ENCODE measurements at places on chromosomes 5 and 9.

GRCh38 chr9:137299203-137299565, 2.9 kb downstream of the NRARP start:
- DNase-seq = no peak

DNA sequence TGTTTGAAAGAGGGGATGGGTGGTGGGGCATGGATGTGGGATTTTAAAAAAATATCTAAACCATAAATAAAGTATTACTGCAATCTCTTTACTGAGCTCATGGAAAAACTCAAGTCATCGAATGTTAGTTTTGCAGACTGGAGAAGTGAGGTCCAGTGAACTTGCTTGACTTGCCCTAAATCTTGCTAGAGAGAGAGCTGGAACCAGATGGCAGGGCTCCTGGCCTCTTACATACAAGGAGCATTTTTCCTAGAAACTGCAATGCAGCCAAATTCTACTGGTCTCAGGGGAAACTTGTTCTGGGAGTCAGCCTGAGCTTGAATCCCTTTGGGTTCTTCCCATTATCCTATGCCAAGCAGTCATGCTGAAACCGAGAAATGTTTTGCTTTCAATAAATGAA, 2.9 kb upstream of the TGFBI start:
- DNase-seq = no peak

GRCh38 chr9:110573305-110573704, 6.2 kb downstream of the SVEP1 start:
- no peak for DNase-seq

DNA sequence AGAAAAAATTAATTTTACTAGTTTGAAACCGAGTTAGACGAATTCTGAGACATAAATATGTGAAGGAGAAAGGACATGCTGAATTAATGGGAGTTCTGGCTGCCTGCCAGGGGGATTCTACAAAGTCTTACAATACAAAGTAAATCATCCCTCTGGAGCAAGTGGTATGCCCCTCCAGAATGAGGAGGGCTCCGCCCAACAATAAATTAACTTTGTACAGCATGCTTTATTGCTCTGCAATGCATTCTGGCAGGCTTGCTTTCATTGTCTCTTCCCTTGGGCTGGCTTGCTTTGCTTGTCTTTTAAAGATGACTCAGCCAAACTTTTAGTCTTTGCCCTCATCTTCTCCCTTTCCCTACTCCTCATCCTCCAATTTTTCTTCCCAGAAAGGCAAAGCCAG, 11.7 kb upstream of the PCDHB1 start:
- DNase-seq = no peak

DNA sequence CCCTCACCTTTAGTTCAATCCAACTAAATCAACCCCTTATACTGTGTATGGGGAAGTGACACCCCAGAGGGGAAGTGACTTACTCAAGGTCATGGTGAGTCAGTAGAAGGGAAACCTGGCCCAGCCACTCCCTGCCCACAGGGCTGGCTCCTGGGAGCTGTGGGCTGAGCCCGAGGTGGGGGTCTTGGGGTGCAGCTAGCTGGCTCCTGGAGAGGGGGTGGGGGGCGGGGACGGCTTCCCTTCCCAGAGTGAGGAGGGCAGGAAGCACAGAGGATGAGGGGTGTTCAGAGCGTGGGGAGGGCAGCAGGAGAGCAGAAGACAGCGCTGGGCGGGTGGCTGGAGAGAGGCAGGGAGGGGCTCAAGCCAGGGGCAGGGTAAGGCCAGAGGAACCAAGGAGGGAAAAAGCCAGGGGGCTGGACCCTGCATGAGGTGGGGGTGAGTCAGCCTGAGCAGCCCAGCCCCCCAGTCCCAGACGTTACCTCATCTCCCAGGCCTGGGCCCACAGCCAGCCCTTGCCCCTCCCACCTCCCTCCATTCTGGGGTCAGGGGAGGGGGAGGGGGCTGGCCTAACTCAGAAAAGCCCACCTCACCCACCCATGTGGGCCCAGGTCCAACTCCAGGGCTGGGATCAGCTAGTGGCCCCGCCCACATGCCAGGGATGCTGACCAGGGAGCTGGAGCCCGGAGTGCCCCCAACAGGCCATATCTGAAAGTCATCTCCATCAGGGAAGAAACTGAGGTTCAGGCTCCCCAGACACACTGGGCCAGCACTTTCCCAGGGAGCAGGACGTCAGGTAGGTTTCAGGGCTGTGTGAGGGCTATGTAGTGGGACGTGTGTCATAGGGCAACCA, 2.8 kb downstream of the PDLIM7 start:
- peak; percentile 72 for DNase-seq

- DNase-seq = no peak
Measured at GRCh38 chr9:128552744-128553440, 505 bp downstream of the SPTAN1 start.

- DNase-seq = no peak
Measured at GRCh38 chr5:122413722-122414121, 101.7 kb downstream of the SNCAIP start.

DNA sequence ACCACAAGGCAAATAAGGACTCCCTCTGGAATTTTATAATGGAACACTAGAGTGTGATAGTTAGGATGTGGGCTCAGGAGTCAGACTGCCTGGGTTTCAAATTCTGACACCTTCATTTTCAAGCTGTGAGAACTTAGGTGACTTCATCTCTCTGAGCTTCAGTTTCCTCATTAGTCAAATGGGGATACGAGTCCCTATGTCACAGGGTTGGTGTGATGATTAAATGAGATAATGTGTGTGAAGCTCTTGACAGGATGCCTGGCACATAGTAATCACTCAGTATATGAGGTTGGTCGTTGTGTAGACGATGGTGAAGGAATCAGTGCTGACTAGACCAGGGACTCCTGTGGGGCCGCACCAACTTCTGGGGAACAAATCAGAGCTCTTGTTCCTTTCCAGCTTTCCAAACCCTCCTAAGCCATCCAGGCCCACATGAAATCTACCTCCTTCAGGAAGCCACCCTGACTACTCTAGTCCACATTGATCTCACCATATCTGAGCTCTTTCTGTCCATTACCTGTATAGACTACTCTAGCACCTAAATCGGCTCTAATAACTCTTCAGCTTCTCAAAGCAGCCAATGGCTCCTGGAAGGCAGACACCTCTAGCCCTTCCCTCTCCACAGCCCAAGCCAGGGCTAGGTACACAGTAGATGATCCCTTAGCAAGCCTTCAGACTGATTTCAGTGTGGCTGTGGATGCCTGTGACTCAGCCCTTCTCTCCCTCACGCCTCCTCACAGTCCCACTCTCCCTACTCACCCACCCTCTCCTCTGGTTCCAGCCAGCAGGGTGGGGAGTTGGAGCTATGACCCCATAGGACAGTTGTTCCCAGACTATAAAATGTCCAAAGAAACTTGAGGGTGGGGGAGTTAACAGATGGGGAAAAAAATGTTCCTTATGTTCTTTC, 2.5 kb upstream of the TCF7 start:
- DNase-seq = no peak

GRCh38 chr5:53552561-53552960, 7.9 kb upstream of the NDUFS4 start:
- no peak for DNase-seq

GRCh38 chr5:74041913-74042312, 415.9 kb downstream of the ARHGEF28 start:
- no peak for DNase-seq

- DNase-seq = no peak
Measured at GRCh38 chr5:8410618-8411017, 541.7 kb downstream of the MTRR start.

DNA sequence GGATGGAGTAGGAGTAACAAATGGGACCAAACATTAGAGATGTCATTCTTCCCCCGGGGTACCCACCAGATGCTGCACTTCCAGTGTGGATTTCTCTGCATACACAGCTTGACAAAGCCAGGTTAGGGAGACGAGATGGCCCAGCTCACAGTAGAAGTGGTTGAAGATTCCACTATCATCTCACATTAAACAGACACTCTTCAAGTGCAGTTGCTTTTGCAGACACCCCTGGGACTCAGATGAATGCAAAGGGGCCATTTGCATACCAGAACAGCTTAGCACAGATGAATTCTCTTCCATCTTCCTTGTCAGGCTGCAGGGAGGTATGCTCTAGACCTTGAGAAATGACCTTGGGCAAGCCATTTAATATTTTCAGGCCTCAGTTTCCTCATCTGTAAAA, 12.6 kb upstream of the C5orf58 start:
- DNase-seq = no peak

DNA sequence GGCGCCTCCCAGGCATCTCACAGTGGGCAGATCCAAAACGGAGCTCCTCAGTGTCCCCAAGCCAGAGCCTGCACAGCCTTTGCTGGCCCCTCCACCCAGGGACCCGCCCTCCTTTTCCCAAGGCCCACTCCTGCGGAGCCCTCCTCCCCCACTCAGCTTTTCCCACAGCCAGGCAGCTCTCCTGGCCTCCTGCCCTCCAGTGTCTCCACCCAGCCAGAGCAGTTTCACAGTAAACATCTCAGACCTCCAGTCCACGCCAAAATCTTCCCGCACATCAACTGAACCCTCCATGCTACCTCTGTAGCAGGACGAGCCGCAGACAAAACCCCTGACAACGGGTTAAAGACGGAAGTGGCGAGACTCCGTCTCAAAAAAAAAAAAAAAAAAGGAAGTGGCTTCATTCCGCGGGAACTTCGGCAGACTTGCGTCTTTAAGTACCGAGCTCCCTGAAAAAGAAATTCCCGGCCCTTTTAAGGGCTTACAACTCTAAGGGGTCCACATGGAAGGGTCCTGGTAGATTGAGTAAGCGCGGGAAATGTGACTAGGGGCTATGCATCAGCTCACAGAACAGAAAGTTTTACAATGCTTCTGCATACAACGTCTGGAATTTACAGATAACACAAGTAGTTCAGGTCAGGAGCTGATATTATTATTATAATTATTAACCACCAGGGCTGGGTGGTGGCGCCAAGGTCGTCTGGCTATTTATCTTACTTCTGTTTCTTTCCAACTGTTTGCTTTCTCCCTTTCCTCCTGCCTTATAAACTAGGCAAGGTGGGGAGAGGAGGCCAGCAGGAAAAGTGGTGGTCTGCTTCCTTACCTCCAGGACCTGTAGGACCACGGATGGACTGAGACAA, 11.4 kb upstream of the GRIN1 start:
- DNase-seq = no peak

DNA sequence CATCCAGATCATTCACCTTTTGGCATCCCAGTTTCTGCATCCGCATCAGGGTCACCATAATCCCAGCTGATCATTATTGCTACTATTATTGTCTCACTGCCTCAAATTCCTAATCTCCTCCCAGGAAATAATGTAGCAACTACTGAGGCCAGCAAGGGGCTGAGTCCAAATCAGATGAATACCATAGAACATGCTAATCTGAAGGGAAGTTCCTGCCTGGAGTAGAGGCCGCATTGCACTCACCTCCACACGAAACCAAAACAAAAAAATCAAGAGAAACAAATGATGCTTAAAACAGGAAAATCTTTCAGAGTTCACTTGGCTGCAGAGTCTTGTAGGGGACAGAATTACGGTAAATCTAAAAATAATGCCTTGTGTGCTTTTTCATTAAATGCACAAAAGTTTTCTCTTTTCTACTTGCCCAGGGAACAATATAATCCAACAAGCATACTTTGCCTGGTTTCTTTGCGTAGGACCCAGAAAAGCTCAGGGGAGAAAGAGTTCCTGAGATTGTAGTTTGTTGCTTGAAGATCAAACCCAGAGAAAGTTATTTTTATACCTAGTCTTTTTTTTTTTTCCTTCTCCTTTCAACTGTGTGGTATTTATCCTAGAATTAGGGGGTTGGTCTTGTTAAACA, 87.7 kb upstream of the KLF4 start:
- no peak for DNase-seq

- DNase-seq = no peak
Measured at GRCh38 chr5:114358329-114358728, 3.5 kb upstream of the KCNN2 start.

DNA sequence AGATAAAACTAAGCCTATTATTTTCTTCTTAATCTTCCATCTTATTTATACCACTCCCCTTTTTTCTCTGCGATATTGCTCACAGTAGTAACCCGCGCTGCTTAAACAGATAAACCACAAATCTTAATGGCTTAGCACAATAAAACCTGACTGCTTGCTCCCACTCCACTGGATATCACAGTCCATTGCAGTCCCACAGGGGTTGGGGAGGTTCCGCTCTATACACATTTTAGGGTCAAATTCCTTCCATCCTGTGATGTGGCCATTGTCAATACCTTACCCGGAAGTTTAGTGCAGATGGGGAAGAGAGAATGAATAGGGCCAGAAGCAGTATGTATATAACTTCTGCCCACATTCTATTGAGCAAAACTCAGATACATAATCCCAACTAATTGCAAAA, 193.7 kb downstream of the RAB3C start:
- DNase-seq = no peak

DNA sequence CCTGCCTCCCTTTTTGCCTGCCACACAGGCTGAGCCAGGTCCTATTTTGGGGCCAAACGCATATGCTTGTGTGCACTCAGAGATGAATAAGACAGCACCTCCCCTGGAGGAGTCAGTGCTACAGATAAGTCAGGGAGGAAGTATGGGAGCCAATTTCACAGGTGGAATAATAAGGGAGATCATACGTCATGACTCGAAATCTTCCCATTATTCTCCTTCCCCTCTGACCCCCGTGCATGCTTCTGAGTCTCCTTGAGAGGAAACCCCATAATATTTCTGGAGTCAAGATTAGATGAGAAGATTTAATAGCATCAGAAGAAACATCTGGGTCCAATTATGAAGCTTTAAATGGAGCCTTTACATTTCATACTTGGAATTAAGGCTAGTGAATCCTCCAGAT, 15.1 kb upstream of the ZCCHC7 start:
- no peak for DNase-seq

GRCh38 chr9:136784997-136785361, 6.2 kb upstream of the TMEM141 start:
- DNase-seq = no peak

- no peak for DNase-seq
Measured at GRCh38 chr5:34057118-34057517, 14.1 kb upstream of the C1QTNF3 start.

- no peak for DNase-seq
Measured at GRCh38 chr9:36035006-36035405, 1.7 kb upstream of the RECK start.

GRCh38 chr9:112252194-112252593, 77.1 kb upstream of the SUSD1 start:
- DNase-seq = no peak

GRCh38 chr9:119810645-119811429, 441.6 kb upstream of the BRINP1 start:
- peak; percentile 55 for DNase-seq

DNA sequence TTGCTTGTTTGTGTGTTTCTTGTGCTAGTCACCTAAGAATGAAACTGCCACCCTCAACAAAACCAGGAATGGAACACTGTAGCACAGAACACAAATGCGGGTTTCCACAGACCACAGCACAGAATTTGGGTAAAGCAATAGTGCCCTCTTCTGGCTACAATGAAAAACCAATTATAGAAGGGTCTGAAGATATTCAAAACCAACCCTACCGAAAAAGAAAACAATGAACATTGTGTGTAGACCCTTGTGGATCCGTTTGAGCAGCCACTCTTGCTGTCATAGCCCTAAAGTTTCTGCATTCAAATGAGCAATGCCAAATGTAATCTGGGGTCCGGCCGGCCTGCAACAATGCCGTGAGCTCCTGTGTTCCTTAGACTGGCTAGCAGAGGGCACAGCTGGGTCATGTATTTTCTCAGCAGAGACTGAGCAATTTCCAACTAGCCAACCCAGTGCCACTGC, 8.3 kb upstream of the ENC1 start:
- DNase-seq = peak; percentile 22
